Activated naive CD4-positive, alpha-beta T cell (primary cell): ENCODE measurements at places on chromosomes 2 and 18.

GRCh38 chr2:203594541-203594940 is 59.4 kb upstream of the RAPH1 start:
- DNase-seq = no peak

- DNase-seq = no peak
Observed at GRCh38 chr2:178246696-178247095, 52.4 kb downstream of the OSBPL6 start.

DNA sequence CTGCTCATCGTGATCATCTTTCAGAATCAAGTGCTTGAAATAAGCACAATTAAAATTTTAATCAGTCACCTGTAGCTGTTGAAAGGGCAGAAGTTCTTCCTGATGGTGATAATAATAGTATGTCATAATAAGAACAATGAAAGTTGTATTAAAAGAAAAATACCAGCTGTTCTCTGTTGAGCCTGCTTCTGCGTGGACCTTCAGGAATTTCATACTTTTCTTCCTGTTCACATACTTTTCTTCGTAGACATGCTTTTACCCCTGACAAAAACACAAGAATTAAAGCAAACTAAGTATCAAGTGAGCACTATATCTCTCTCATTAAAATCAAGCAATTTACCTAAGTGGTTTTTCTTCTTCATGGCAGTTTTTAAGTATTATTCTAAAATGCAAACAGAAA is 79.2 kb downstream of the BARD1 start:
- no peak for DNase-seq

GRCh38 chr2:231568785-231569435 is 23.8 kb upstream of the TEX44 start:
- no peak for DNase-seq

- DNase-seq = peak; percentile 18
Observed at GRCh38 chr2:127067620-127068350, 39.2 kb downstream of the BIN1 start.
